CD4-positive, alpha-beta T cell treated with Interleukin-6 for 4 hours (primary cell): ENCODE measurements at places on chromosomes 2 and 18.

GRCh38 chr18:59996370-59996966 lies 96.7 kb downstream of the PMAIP1 start:
- no peak for DNase-seq

DNA sequence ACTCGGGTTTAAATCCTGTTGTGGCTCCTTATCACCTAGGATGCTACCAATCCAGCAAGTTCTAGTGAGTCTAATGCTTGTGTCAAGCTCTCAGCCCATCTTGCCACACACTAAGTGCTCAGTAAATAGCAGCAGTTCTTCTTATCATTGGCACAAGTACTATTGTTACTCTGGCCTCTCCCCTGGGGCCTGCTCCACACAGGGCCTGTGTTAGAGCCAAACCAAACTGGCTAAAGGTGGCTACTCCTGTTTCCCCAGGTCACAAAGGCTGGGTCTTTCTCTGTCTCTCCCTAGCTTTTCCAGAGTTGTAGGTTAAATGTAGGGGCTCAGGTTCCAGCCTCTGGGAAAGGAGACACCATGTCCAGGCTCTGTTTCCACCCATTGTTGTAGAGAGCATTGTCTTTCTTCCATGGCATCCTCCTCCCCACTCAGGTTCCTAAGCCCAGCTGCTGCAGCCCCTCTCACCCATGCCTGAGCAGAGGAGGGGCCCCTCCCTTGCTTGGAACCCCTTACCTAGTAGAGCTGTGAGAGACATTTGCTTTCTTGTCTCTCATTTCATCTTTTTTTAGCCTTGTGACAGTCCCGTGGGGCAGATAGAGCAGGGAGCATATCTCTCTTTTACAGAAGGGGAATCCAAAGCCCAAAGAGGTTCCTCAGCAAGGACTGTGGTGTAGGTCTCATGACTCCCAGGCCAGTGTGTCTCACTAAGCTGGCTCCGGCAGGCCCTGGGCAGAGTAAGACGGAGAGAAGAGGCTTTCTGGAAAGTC lies 56.4 kb upstream of the OTOF start:
- DNase-seq = no peak

DNA sequence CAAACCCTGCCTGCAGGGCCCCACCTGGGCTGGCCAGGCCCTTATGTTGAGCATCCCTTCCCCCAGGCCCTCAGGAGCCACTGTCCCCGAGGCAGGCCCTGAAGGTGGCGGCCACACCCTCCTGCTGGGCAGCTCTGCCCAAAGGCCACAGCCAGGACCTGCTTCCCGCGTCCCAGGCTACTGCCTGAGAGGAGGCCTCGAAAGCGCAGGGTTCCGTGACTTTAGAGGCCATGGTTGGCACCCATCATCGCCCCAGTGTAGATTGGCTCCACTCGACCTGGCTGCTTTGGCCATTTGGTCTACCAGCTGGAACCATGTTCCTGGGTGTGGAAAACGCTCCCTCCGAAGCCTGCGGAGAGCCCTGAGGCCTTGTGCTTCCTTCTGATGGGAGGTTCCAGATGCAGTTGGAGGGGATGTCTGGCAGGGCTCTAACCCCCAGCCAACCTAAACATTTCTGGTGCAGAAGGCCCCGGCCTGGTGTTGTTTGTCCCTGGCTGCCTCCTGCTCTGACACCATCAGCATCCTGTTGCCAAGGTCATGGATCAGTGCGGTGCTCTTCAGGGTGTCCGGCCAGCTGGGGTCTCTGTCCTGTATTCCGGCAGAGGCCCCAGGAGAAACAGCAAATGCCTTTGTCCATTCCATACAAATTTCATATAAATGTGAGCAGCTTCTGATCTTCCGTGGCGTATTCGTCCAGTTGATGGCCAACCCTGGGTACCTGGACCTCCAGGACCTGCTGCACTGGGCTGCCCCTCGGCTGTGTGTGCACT lies 14.7 kb downstream of the CAPN10 start:
- DNase-seq = no peak

DNA sequence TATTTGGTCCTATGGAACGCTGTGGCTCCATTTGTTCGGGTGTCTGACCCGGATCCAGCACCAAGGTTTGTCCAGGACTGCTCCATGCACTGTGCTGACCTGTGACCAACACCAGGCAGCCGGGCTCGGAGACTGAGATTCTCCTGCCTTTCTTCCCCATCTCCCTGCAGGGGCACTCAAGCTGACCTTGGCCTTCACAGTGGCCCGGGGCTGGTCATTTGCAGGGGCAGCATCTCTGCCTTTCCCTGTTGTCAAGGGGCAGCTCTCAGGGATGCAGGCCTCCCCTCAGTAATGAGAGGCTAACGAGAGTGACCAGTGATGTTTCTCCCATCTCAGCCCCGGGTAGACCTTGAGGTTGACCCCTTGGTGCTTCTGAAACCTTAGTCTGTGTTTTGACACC lies 27.5 kb downstream of the MOCOS start:
- DNase-seq = no peak

DNA sequence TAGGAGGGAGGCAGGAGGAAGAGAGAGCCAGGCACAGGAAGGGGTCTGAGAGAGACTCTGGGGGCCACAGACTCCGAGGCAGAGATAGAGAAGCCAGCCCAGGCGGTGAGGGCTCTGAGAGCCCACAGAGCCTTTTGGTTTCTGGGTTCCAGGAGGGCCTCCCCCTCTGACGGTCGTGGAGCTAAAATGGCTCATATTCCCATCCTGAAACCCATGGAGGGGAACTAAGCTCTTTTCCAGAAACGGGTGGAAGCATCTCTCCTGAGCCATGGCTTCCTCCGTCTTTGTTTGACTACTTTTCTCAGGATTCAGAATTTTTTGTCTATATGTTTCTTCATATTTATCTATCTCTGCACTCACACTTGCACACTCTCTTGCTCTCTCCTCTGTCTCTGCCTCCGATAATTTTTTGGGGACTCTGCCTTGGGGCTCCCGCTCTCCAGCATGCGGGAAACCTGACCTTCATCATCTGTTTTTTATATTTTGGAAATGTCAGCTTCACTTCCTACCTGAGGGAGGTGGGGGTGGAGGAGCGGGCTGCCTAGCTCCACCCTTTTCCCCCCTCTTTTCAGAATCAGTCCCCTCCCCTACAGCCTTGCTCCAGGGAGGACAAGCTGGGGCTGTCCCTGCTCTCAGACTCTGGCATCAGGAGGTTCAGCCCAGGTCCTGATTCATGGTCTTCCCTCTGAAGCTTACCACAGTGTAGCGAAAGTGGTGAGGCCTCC lies 5.0 kb upstream of the PKDCC start:
- no peak for DNase-seq

DNA sequence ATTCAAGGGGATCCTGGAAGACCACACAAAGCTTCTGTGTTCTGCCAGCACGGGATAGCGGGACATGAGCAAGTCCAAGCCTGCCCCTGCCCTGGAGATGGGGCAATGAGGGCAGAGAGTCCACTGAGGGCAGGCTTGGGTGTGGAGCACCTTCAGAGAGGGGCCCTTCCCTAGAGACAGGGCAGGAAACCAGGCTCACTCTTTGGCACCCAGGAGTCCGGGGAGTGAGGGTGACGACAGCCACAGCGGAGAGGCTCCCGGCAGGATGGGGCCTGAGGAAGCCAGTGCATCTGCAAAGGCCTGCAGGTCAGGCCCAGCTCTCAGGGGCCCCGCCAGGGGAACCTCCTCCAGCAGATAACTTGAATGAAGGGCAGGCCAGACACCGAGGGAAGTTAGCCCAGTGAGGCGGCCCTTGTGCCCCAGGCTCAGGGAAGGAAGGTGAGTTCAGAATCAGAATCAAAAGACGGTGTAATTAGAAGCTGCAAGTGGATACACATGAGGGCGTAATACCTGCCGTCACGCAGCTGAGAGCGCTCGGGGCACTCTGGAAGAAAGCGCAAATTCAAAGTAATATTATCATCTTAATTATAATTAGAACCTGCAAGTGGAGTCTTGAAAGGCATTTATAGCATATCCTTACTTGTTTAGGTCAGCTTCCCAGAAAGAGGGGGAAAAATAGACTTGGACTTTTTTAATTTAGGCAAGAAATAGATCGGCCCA lies 142.6 kb upstream of the LGALSL start:
- no peak for DNase-seq

- DNase-seq = no peak
These were observed 15.0 kb downstream of the SLC3A1 start for GRCh38 chr2:44290261-44290660.

DNA sequence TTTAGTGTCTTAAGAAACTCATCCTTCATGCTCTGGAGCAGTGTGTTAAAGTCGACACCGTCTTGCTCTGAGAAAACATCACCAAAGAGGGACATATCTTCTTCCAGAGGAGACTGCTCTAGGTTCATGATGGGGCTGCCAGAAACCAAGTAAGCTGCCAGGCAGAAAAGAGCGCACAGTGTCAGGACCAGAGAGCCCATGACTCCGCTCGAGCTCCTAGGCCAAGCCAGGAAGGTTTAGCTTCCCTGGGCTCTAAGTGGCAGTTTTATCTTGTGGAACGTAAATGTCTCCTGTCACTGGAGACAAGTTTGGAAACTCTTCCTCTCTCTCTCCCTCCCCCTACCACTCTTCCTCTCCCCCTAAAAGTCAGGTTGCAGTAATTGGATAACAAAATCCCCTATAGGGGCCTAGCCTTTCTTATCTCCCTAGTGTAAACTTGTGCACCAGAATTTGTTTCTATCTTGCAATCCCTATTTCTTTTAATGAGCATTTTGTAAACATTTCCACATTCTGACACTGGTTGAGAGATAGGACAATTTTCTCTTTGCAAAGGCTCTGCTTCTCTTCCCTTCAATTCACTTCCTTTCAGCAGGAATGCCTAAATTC lies at the start of gene BMP10:
BMP10 (minus strand) TSS at position 239 of the 606 bp plus-strand sequence; CDS start at position 200, 39 bp downstream.
- no peak for DNase-seq

DNA sequence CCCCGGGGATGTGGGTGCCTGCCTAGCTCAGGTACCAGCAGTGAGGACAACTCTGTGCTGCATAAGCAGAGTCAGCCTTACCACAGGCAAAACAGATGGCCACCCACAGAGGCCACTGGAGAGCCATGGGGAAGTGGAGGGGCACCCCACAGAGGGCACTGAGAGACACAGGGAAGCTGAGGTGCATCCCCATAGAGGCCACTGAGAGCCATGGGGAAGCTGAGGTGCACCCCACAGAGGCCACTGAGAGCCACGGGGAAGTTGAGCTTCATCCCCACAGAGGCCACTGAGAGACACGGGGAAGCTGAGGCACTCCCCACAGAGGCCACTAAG lies 134.1 kb upstream of the EPAS1 start:
- no peak for DNase-seq

GRCh38 chr2:102037681-102038080 lies 45.9 kb downstream of the IL1R2 start:
- no peak for DNase-seq

DNA sequence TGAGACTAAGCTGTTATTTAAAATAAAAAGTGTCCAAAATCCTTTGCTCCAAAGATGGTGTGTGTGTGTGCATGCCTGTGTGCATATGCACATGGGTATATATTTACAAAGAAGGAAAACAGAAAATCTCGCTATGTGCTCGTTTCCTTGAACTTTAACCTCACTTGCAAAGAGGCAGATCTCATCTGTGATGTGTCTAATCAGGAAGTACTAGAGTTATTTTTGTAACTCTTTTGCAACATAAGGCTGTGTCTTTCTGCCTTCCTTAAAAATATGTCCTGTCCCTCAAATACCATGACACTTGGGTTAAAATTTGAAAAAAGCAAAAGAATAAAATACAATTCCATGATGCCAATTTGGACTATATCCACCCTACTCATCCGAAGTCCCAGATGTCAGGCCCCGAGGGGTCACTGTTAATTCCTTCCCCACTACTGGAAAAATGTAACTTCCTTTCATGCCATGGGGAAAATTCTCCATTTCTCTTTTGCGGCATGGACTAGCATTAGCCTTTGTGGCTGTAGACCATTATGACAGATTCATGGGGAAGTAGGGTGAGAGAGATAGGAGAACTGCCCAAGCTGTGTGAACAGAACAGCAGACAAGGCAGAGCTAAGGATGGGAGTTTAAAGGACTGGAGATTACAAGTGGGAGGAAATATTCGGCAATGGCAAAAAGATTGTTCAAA lies 191.3 kb downstream of the MYO1B start:
- DNase-seq = no peak

DNA sequence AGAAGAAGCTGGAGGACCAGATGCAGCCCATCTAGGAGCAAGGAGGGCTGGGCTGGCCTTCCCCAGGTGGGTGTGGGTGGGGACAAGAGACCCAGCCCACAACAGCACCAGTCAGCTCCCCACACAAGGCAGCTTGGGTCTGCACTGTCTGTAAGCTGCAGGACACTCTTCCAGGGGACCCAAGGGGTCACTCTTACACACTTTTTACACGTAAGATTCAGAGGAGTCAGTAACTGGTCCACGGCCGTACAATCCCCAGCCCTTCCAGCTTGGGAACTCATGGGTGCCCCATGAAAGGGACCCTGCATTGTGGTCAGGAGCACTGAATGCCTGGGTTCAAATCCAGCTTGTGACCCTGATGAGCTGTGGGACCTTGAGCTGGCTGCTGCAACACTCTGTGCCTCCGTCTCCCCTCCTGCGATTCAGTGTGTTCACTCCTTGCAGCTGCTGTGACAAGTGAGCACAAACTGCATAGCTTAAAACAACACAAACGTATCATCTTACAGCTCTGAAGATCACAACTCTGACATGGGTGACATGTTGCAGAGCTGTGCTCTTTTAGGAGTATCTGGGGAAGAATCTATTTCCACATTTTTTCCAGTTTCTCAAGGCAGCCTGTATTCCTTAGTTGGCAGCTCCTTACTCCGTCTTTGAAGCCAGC lies 11.1 kb upstream of the SLC66A3 start:
- no peak for DNase-seq

GRCh38 chr2:64344999-64345576 lies 108.9 kb upstream of the LGALSL start:
- DNase-seq = no peak

DNA sequence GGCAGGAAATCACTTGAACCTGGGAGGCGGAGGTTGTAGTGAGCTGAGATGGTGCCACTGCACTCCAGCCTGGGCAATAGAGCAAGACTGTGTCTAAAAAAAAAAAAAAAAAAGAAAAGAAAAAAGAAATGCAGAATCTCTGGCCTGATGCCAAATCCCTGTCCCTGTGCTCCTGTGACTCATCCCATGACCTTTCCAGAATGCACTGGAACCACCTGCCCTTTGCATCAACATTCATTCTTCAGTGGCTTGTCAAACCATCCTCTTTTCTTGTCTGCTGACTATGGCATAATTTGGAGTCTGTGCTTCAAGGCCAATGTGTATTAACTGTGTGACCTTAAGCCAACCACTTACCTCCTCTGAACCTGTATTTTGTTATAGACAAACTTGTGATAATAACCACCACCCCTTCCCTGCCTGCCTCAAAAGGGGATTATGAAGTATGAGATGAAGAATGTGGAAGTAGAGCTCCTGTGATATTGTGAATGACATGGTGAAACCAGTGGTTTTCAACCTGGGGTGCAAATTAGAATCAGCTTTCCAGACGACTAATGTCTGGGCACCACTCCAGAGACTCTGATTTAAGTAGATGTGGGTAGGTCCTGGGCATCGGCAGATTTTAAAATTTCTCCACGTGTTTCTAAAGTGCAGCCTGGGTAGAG lies 189.3 kb downstream of the CLIP4 start:
- no peak for DNase-seq

GRCh38 chr2:16655905-16656642 lies 9.6 kb downstream of the CYRIA start:
- no peak for DNase-seq

DNA sequence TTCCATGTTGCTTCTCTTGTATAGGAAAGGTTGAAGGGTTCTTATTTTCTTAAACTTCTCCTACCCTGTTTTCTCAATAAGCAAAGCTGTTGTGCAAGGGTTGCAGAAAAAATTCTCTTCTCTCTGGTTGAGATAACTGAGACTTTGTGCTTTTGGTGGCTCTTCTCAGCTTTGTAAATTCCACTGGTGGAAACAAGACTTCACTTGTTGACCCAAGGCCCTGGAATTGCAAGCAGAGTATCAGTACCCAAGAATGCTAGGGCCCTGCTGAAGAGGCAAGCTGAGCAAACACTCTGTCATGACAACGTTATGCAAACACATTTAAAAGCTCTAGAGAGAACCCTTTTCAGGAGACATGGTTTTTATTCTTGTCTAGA lies 294.7 kb upstream of the EPAS1 start:
- DNase-seq = no peak
